ENCODE measurements at places on chromosomes 3 and 15. TPM values are rescaled to one million over a fixed set of nuclear protein-coding genes. Genes with fewer than 3 reads are reported as not detected.
A peak's percentile ranks its signal among the peaks of the same experiment; 100 is the strongest.

- no peak for DNase-seq
Measured at GRCh38 chr15:52804526-52805081, 14.5 kb upstream of the ONECUT1 start.

- DNase-seq, result no peak
Measured at GRCh38 chr3:17845026-17845812, 102.8 kb upstream of the TBC1D5 start.

GRCh38 chr3:10473581-10474274, 31.7 kb downstream of the ATP2B2 start:
- no peak for DNase-seq

GRCh38 chr3:70360979-70361760, 48.7 kb upstream of the MDFIC2 start:
- DNase-seq, result peak; percentile 20

DNA sequence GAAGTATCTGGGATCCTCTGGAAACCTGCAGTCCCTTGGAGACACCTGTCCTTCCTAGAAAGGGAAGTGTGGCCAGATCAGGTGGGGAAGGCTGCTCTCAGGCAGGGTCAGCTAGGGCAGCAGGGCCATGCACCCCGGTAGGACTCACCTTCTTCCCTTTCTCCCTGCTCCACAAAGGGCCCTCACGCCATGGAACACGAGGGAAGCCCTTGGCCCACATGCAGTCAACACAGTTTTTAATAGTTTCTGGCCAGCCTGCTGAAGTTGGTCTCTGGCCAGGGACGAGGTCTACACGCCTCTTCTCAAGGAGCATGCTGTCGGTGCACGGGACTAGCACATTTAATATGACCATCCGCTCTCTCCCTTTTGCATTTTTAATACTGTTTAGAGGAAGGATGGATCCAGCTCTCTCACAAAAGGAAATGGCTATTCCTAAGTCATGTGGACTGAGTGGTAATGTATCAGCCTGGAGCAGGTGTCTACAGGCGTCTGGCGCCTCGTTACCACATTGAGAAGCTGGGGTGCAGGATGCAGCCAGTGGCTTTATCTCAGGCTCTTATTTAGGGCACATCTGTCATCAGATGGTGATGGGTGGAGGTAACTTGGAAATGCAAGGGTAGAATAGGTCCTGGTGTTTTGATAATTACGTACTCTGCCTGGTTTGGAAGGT, 153.9 kb downstream of the KLF13 start:
- no peak for DNase-seq

DNA sequence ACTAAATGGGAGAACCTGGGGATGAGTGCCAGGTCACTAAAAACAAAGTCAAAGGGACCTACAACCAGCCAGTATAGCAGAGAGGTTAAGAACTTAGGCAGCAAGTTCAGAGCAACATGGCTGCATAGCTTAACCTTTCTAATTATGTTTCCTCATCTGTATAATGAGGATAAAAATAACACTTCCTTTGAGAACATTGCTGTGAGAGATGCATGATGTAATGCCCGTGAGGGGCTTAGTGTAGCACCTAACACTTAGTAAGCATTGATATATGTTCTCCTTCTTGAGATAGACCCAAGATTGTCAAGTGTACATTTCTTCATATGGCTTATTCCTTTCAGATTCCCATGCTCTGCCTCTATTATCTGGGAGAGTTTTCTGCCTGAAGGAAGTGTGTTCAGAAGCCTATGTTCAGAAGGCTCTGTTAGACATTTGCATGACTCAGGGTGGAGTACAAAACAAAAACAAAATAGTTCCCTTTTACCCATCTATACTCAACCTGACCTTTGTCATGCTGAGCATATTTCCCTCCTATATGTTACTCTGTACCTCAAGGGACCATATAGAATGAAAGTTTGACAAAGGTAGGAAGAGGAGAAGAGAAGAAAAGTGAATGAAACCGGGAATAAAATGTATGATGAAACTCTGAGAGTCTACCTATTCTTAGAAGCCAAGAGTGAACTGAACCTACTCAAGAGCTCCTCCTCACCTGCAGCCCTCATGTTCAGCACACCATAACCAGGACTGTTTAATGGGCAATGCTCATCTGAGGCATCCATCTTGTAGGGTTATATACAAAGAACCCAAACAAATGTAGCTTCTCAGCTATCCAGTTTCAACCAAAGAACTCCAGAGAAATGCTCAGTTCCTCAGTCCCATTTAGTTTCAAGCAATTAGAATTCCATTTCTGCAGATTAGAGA, 70.7 kb upstream of the KCNMB2 start:
- DNase-seq, result no peak

- no peak for DNase-seq
Measured at GRCh38 chr3:127137113-127137512, 55.8 kb upstream of the PRR23E start.

DNA sequence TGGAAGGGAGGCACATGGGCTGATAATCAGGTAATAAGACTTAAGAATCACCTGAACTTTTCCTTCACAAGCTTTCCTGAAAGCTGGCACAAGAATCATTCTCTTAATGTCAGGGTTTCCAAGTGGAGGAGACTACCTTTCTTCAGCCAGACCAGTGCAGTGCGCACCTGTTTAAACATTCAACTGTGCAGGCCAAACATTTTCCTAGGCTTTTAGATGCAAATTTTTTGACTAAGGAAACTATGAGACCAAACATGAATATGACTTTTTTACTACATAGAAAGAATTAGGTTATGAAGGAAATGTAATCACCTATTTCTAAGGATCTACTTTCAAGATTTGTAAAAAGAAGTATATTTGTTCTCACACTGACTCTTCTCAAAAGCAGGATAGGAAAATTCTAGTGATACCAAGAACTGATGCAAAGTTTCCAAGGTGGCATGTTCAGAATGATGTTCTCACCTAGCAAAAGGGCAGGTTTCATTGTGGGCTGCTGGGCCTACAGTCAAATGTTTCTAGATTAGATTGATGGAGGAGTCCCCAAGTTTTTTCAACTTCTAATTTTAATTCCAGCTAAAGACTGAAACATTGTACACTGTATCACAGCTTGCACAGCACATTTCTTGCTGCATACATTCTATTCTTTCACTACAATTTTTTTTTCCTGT, 339.1 kb downstream of the TIGIT start:
- DNase-seq, result no peak

DNA sequence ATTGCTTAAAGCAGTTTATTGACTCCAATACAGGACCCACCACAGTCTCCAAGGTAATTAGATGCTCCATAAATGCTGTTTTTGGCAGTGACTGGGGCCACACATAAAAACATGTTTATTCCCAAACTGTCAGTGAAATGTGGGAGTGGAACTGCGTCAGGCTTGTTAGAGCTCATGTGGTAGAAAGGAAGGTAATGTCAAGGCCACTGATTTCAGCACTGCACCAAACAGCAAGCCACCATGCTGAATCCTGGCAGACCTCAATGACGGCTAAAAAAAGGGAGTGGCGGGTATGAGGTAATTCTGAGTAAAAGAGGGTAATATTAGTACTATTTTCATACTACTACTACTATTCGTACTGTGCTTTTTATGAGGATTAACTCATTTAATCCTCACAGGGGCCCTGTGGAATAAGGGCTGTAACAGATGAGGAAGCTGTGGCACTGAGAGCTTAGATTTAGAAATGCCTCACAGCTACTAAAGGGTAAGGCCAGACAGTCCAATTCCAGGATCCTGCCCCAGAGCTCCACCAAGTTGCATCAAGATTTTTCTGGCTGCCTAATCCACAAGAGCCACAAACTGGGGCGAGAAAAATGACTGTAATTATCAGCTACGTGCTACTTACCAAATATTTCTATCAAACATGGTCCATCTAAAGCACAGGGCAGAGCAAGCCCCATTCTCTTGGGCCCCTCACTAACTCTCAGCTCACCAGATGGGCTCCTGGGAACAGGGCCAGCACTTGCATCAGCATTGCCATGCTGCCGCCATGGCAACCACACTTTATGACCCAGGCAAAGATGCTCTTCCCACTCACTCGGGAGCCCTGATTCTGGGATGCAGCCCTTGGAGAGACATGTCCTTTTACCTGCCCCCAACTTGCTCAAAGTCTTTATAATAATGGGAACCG, 83.6 kb upstream of the SPATA12 start:
- DNase-seq, result peak; percentile 60

DNA sequence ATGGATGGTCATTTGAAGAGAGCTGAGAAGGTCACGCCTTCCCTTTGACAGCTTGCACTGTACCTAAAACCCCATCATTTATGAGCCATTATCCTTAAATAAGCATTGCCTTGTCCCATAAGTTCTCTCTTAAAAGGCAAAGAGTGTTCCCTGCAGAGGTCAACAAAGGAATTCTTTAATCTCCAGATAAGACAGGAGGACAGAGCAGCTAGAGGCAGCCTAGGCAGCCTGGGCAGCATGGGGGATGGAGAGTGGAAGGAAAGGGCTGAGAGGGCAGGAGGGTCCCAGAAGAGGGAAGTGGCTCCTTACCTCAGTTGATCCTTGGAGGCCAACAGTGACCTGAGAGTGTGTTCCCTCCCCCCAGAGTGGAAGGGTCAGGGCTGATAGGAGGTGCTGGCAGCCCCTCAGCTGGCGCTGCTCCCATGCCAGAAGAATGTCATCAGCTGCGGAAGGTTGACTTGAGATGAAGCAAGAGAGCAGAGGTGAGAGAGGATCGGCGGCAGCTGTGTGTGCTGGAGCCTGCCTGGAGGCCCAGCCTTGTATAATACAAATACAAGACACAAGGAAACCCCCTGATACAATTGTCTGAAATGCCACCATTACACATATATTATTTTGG, 12.8 kb downstream of the KBTBD13 start:
- no peak for DNase-seq

DNA sequence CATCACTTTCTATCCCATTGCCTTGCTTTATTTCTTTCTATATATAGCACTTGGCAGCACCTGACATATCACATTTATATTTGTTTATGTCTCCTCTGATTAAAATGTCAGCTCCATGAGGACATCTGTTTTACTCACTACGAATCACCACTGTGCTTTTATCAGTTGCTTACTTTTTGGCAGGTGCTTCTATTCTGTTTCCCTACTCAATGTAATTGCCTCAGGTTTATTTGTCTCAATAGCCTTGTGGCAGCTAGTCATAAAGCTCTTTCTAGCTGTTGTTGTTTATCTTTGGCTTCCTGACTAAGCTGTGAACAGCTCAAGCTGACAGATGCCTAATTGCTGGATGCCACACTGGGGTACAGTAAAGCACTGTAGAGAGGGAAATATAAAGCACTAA, 85.5 kb downstream of the VPS13C start:
- no peak for DNase-seq

GRCh38 chr3:45994419-45995235, 997 bp downstream of the FYCO1 start:
- no peak for DNase-seq

DNA sequence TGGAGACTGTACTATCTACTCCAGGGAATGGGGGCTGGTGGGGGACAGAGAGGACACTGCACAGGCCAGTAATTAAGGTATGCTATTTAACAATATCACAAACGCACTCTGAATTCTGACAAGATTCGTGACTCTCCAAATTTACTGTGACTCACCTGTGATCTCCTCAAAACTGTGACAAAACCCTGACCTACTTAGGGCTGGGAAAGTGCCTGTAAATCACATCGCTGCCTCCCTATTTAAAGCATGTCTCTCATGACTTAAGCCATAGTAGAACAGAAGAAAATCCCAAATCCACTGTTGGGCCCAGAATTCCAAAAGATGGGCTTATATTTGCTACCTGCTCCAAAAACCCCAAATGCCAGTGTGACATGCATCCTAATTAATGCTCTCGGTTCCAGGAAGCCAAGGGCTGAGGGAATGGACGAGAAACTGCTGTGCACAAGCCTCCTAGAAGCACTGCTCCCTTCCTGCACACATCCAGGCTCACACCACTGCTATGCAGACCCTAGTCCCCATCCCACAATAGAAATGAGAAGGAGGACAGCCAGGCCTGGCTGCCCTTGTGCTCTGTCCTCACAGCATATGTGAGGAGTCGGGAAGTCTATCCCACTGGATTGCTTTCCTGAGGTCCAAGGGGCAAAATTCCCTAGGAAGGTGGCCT, 187.7 kb upstream of the CHRNA7 start:
- DNase-seq, result no peak

DNA sequence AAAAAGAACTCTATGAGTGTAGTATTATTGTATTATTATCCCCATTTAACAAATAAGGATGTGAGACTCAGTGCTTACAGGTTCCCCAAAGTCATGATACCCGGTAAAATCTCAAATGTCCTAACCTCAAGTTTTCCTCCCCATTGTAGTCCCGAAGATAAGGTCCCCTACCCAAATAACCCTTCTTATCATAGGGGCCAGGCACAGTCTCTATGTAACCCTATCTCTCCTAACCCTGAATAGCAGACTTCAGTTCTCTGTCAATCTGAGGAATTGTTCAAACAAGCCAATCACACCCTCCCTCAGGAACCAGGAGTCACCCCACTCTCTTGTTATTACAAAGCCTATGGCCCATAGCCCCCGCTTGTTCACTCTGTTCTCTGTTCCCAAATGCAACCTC, 10.5 kb upstream of the SUSD5 start:
- DNase-seq, result no peak

- DNase-seq, result no peak
Measured at GRCh38 chr3:161150001-161150525, 44.9 kb upstream of the B3GALNT1 start.

DNA sequence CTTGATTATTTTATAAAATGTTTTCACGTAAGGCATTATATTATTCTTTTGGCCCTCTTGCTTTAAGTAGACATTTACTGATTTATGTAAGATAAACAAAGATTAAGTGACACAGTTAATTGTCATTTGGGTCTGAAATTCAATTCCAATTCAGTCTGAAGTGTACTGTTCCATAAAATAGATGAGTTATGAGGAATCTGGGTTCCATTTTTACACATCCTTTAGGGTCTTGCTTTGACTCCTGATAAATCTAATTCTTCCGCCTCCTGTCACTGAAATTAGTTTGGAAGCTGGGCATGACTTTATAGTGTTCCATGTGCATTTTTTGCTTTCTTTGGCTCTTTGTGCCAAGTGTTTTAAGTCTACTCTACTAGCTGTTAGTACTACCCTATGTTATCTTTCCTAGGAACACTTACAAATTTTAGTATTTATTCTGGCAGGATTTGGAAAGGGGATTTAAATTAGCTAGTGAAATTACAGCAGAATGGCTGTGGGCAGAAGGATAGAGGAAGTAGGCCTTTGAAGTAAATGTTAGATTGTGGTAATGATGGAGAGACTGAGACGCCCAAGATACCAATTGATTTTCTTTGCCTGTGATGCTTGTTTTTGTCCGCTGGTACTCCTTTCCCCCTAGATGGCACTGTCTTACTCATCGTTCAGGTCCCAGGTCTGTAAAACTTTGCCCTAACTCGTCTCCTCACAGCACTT, 14.3 kb downstream of the ARL8B start:
- DNase-seq, result peak; percentile 65

DNA sequence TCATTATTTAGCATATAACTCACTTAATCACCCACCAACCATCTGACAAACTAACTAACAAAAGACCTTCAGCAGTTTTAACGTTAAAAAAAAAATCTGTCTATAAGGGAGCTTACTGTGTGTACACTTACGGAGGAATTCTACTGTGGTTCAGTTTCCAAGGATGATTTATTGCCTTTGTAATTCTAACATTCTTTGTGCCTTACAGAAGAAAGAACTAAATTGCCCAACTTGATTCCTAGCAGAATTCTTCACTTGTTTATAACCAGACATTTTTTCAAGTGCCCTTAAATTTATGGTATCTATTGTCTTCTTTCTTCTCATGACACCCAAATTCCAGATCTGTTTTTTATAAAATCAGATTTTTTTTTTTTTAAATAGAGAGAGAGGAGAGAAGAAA, 119.7 kb upstream of the IGSF10 start:
- no peak for DNase-seq

- no peak for DNase-seq
Measured at GRCh38 chr15:70127770-70128413, 30.2 kb upstream of the TLE3 start.

The FAM219B gene
- 57.0 TPM for total RNA-seq

The SPSB4 gene
- total RNA-seq, result 0.05 TPM

The ARGFX gene
- not detected for total RNA-seq

The GPR15 gene
- total RNA-seq, result not detected
